ENCODE measurements at places on chromosomes 5 and 9.
A peak's percentile ranks its signal among the peaks of the same experiment; 100 is the strongest.

DNA sequence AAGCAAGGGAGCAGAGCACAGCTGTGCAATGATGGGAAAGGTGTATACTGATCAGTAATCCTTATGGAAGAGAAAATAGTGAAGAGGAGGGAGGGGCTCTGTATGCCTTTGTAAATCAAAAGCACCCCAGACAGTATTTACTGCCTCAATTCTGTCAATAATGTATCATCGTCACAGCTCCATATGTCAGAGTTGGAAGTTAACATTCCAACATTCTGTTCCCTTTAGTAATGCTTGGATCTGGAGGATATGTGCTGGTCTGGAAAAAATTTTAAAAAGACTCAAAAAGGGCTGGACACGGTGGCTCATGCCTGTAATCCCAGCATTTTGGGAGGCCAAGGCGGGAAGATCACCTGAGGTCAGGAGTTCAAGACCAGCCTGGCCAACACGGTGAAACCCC, 310.4 kb downstream of the ACTL7B start:
- no peak for DNase-seq

DNA sequence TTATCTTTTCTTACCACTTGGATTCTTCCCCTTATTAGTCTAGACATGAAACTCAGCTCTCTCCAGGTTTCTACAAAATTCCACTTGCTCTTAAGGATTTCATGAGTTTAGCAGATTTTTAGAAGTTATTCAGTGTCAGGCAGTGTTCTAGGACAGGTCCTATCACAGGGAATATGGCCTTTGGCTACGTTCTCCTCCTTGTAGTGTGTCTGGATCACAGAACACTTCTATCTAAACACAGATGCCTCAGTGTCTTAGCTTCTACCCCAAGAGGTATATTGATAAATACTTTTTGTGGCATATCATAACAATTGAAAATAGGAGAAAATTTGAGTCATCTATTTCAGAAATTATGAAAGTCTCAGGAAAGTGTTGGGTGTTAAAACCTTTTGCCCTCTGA, 15.6 kb downstream of the RAB3C start:
- no peak for DNase-seq

GRCh38 chr9:70488098-70488792, 73.8 kb upstream of the KLF9 start:
- no peak for DNase-seq

GRCh38 chr5:58542709-58543108, 40.2 kb upstream of the RAB3C start:
- DNase-seq: no peak

GRCh38 chr5:137152616-137153015, 346.5 kb downstream of the SPOCK1 start:
- no peak for DNase-seq

DNA sequence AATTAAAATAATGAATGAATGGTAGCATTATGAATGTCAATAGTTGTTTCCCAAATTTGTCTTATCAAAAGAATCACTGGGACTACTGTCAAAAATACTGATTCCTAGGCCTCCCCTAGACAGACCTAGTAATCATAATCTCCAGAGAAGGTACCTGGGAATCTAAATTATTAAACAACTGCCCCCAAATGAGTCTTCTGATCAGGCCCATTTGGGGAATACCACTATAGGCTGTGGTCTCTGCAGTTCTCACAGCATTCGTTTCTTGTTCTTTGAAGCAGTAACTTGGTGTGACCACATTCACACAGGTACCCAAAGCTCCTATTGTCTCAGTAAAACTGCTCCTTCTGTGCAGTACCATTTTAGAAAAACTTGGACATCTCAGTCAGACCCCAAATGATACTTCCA, 230.9 kb downstream of the PIK3R1 start:
- no peak for DNase-seq

- DNase-seq: no peak
Measured at GRCh38 chr5:166163996-166164610, 2127.3 kb upstream of the WWC1 start.

DNA sequence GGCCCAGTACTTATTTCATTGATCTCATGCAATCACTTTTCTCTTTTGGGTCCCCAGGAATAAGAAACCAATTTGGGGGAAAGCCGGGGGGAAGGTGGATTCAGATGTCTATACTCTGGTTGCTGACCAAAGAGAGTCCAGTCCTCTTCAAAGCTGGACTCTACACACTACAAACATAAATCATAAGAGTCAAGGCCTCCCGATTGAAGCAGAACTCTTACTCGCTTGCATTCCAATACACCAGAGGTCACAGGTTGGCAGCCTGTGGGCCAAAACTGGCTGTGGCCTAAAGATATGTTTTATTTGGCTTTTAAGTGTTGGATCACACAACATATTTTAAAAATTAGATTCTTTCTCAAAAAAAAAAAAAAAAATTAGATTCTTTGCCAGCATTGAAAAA, 311.4 kb upstream of the MSX2 start:
- no peak for DNase-seq

- DNase-seq: no peak
Measured at GRCh38 chr9:125494653-125494915, 212.4 kb downstream of the MAPKAP1 start.

DNA sequence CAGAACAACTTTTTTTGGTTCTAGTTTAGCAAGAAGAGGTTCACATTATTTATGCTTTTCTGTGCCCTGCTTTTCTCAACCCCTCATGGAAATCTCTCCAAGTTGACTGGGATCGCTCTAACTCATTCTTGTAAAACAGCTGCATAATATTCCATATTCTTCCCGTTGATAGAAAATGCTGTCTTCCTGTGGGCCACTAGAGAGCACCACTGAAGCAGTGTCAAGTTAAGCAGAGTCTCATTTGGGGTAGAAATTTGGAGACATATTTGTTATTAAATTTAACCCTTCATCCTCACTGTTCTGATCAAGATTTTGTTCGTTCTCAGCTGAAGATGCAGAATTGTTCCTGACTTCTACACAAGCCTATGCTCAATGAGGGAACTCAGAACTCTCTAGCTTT, 140.1 kb downstream of the CEMIP2 start:
- DNase-seq: no peak

DNA sequence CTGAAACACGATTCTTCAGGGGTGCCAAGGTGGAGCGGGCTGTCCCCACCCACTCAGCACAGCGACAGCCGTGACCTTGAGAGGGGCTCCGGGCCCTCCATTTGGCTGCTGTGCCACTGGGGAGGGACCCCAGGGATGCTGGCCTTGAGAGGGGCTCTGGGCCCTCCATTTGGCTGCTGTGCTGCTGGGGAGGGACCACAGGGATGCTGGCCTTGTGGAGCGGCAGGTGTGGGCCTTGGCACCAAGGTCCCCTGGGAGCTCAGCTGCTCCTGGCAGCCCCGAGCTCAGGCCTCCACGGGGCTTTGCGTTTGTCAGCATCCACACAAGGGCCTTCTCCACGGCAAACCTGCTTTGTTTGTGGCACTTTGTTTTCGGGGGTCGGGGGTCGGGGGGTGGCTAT, 137.6 kb upstream of the LPCAT1 start:
- DNase-seq: peak; percentile 42

GRCh38 chr9:129285382-129285781, 107.3 kb upstream of the IER5L start:
- DNase-seq: no peak

- DNase-seq: no peak
Measured at GRCh38 chr9:36997414-36997813, 36.7 kb downstream of the PAX5 start.
